ENCODE measurements at places on chromosomes 11 and 22. TPM values are rescaled to one million over a fixed set of nuclear protein-coding genes. Genes with fewer than 3 reads are reported as not detected.

INS gene
- not detected for total RNA-seq

ZNF408 gene
- 9.0 TPM for total RNA-seq

DMC1 gene
- 4.2 TPM for total RNA-seq

NXPE4 gene
- not detected for total RNA-seq

RFPL1 gene
- not detected for total RNA-seq
